ENCODE measurements at places on chromosomes 12 and 14.

DNA sequence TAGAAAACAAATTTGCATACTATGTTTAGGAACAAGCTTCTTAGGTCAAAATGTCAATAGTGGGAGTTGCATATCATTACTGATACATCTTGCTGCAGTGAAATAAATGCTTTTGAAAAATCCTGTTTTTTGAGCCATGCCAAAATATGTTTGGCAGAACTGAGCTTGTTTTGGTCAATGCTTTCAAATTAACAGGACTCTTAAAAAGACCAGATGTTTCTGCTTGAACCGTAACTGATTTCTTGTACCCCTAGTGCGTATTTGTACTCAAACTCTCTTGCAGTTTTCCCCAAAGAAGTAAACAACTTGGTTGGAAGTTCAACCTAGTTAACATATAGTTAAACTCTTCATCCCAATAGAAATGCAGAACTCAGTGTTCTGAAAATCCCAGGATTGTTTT is 3.4 kb downstream of the TRHDE start:
- DNase-seq = no peak

DNA sequence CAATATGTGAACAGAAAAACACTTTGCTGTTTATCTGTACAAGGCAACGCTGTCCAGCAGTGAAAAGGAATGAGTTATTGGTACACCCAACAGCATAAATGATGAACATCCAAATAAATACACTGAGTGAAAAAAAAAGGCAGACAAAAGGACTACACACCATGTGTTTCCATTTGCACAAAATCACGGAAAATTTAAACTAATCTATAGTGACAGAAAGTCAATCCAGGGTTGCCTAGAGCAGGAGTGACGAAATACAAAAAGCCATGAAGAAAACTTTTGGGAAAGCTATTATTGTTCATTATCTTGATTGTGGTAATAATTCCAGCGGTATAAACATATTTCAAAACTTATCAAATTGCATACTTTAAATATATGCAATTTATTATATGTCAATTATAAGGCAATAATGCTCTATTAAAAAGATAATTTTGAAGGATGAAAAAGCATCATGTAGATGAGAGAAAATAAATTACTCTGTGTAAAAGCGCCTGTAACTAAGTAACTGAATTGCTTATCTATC is 578.0 kb upstream of the TMEM132C start:
- no peak for DNase-seq

DNA sequence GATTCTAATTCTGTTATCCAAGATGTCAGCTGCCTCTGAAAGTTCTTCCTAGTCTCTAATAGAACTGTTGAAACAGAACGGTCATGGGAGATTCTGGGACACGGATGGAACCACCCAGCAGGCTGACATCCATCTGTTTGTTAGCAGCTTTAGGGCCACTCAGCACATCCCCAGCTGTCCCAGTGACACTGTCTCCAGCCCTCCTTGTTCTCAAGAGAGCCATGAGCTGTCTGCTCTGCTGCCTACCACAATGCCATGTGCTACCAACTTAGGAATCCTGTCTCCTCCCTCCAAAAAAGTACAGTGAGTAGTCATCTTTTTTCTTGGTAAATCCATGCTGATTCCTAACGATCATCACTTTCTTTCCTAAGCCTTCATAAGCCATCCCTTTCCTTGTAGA is 130.5 kb downstream of the ZFP36L1 start:
- no peak for DNase-seq

DNA sequence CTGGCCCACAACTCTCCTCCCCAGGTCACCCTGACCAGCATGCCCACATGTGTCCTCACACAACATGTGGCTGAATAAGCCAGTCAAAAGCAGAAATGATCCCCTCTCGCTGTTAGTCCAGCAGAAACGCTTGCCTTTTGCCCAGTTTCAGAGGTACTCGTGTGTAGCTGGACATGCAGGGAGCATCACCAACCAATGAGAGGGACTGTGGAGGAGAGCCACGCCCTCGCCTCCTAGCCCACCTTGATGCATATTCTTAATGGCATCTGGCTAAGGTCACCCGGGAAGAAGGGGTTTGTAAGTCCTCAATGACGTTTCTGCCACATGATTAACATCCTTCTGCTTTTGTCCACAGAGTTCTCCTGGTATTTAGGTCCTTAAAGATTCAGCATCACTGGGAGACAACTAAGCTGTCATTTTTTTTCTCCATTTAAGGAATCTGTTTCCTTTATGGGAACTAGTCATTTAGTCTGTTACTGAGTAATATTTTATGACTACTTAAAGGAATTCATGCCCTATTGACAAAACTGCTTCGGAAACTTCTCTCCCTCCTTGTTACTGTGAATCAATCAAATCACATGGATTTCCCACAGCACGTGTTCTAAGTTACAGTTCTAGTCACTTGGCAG is 134.0 kb downstream of the GCH1 start:
- DNase-seq = no peak

DNA sequence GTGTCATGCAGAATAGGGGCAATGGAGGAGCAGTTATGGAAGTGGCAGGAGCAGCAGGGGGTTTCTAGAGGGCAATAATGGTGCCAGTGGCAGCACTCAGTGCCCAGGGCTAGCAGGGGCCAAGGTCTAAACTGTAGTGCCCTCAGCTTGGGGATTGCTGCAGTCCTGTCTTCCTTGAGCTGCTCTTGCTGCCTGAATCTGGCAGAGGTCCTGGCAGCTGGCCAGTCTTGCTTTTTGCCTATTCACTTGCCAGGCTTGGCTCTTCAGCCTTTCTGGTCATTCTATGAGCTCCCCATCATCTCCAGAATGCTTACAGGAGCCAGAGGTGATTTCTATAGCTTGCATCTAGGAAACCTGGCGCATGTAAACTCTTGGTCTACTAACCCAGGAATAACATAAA is 72.0 kb downstream of the SUDS3 start:
- no peak for DNase-seq

DNA sequence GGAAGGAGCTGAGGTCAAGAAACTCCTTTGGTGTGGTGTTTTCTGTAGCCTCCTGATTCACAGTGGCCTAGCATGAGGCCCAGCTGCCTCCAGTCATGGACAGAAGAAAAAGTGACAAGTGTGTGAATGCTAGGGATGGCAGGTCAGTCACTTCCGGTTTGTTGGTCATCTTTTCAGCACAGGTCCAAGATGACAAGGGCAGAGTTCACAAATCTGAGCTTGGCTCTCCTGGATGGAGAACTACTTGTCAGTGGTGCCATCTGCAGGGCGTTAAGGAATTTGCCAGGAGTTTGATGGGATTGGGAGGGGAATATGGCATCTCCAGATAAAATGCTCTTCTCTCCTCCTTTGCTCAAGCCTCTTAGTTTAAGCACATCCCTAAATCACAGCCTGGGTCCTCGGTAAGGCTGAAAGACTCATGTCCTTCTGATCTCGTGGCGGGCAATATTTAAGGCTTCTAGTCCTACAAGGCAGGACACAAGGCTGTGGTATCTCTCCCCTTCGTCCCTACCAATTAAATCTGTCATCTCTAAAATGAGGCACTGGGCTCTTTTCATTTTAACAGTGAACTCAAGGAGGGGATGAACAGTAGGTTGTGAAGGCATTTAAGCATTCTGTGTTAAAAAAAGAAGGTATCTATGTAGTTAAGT is 10.0 kb downstream of the TUBA1B start:
- DNase-seq = no peak

DNA sequence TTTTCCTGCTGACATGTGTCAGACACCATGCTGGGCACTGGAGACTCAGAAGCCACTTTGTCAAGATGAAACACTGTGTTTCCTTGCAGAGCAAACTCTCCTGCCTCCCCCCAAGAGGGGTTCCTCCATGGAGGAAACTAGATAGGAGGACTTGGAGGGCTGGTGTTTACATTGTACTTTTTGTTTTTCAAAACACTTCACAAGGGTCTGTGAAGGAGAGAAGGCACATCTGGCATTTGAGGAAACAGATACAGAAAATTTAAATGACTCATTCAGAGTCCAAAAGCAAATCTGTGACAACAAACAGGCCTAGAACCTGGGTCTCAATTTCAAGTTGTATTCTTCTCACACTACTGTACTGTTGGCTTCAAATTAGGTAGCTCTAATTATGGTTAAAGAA is 6.7 kb upstream of the CDKL1 start:
- no peak for DNase-seq

DNA sequence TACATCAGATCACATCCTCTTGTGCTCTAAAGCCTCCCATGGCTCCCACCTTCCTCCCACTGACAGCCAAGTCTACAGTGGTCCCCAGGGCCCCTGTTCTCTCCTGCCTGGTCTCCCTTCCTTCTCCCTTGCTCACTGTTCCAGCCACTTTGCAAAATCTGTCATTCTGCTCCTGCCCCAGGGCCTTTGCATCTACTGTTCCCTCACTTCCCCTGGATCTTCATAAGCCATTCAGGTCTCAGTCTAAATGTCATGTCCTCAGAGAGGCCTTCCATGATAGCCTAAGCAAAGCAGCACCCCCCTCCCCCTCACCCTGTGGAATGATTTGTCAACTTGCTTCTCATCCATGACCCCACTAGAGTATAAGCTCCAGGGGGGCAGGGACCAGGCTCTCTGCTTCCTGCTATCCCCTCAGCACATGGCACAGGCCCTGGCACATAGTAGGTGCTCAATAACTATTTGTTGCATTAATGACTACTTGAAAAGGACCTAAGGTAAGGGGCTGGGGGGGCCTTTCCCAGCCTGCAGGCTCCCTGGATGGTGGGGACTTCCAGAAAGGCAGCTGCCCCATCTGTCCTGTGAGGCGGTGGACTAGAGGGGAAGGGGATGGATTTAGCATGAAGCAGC is 5.0 kb downstream of the SLC8B1 start:
- DNase-seq = no peak

DNA sequence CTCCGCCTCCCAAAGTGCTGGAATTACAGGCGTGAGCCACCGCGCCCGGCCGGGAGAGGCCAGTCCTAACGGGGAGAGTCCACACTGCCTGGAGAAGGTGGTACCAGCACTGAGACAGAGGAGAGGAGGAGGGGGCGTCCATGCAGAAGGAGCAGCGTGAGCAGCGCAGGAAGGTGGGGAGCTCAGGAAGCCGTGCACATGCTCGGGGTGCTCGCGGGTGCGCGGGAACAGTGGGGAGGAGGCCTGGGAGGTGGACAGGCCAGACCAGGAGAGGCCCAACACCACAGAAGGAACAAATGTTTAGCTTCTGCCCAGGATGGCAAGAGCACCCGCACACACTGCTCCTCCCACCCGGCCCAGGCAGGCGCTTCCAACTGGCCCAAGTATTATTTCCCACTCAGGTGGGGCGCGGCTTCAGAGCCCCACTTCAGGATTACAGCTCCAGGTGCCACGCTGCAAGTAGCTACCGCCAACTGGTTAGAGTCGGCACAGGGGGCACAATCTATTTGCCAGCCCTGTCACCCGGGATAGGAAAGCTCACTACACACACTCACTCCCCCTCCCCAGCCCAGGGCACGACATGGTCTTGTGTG is 80.8 kb upstream of the BCL11B start:
- DNase-seq = no peak

DNA sequence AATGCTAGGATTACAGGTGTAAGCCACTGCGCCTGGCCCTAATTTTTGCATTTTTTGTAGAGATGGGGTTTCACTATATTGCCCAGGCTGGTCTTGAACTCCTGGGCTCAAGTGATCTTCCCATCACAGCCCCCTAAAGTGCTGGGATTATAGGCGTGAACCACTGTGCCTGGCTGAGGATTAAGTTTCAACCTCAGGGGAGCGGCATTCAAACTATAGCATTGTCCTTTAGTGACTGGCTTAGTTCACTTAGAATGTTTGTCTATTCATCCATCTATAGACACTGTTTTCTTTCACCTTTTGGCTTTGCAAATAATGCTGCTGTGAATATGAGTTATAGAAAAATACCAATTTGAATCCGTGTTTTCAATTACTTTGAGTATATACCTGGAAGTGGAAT is 25.2 kb downstream of the PTPN11 start:
- DNase-seq = no peak

GRCh38 chr14:75877292-75877691 is 104.5 kb downstream of the TGFB3 start:
- DNase-seq = no peak

DNA sequence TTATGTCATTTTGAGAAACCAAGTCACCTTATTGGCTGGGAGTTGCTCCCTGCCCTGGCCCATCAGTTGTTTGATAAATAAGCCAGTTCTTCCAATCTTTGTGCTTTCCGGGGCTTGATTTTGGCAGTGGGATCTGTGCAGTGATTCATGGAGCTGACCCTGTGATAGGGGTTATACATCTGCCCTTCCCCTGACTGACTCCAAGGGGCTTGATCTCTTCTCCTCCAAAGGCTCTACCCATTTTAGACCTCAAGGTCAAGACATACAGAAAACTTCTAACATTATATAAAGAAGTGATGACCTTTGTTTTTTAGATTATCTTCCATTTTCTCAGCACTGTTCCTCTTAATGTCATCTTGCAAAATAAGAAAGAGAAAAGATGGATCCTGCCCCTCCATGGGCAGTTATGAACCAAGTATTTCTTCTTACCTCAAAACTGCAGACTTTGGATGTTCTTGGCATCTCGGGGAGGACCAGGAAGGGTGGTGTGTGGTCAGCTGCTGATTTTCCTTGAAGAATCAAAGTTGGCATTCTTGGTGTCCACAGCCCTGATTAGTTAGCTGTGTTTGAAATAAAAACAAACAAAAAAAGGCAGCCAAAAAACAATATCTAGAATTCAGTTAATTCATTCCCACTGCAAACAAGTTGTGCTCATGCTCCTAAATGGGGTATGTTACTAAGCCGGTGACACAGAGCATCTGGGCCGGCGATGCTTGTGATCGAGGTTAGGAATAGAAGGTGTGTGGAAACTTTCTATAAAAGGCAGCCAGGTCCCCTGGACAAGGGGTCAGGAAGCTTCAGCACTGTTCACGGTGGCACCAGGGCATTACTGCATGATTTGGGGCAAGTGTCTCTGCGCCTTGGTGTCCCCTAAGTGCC is 120.2 kb downstream of the SAMD4A start:
- no peak for DNase-seq

- no peak for DNase-seq
These were observed 107.2 kb upstream of the DDHD1 start for GRCh38 chr14:53260286-53260685.

DNA sequence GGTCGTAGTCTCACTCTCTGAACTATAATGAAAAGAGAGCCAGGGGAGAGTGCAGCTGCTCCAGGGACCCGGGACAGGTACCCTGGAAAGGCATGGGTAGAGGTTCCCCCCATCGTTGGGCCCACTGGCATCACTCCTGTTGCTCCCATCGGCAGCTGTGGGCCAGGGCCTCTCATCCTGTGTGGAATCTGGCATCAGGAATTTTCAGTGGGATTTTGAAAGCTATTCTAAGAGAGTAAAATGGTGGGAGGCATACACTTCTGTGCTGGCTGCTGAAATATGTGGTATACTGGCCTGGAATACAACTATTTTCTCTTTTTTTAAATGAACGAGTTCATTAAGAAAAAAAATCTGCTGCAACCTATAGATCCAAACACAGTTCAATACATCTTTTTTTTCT is 38.1 kb downstream of the EML1 start:
- DNase-seq = no peak

GRCh38 chr14:55438066-55438683 is 2.2 kb downstream of the TBPL2 start:
- peak; percentile 14 for DNase-seq

DNA sequence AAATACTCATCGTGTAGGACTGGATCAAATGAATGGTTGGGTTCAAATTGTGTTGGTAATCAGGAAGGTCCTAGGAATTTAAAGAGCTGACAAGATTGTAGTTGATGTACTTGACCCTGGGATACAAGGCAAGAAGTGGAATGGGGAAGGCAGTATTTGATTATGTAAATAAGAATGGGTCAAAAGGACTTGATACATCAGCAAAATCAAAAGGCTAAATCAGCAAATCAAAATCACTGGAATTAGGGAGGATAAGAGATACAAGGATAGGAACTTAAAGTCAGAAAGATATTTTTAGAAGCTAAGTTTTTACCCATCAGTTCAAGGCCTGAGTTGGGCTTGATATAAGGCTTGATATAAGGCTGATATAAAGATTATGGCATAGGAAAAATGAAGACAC is 65.8 kb downstream of the VEZT start:
- no peak for DNase-seq
